ENCODE measurements at places on chromosomes 1 and 21.
A peak's percentile ranks its signal among the peaks of the same experiment; 100 is the strongest.

DNA sequence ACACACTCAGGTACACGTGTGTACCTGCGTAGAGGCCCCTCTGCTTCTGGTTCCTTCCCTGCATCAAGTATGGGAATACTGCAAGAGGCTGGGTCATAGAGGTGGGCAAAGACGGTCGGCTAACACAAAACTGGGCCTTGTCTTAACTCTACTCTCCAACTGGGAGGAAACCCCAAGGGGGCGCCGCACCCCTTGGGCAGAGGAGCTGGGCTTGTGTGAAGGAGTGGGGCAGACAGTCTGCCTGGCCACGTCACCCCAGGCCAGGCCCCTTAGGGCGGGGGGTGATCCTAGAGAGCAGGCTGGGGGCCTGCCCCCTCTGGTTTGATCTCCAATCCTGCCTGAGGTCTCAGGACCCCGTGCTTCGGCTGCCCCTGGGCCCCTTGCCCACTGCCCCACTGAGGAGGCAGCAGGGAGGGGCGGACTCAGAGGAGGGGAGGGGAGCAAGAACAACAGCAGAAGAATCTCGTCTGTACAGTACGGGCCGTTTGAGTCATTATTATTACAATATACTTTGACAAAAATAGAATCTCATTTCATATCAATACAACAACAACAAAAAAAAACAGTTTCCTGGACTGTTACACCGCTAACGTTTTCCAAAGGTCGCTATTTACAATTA, 34.7 kb downstream of the MEF2D start:
- no peak for DNase-seq

GRCh38 chr1:50476800-50477199, 53.6 kb upstream of the DMRTA2 start:
- no peak for DNase-seq

DNA sequence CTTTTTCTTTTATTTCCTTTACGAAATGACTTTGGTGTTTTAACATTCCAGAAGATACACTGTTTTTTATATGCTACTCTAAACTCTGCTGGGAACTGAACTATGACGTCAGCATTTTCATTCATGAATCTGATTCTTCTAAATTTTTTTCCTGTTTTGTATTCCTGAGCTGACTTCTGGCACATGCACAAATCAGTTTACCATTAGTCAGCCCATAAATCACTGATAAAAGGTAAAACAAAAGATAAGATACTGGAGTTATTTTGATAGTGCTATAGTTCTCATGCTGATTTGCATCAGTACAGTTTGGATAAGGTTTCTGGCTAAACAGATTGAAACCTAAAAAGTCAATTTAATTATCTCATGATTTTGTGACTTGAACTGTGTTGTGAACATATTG, 10.4 kb downstream of the CAMTA1 start:
- DNase-seq: no peak

DNA sequence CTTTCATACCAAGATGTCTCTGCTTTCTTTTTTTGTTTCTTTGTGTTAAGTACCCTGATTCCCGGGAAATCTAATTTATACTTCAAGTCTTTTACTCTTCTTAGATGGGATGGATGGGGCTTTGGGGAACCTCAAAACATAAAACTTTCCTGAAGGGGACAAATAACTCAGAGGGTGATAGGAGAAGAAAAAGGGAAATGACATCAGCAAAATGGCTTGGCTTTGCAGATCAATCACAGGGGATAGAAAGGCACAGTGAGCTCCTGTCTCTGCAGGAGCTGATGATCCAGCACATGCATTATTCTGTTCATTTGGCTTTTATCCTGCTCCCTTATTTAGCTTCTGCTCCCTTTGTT, 1.4 kb upstream of the CA14 start:
- DNase-seq: no peak

DNA sequence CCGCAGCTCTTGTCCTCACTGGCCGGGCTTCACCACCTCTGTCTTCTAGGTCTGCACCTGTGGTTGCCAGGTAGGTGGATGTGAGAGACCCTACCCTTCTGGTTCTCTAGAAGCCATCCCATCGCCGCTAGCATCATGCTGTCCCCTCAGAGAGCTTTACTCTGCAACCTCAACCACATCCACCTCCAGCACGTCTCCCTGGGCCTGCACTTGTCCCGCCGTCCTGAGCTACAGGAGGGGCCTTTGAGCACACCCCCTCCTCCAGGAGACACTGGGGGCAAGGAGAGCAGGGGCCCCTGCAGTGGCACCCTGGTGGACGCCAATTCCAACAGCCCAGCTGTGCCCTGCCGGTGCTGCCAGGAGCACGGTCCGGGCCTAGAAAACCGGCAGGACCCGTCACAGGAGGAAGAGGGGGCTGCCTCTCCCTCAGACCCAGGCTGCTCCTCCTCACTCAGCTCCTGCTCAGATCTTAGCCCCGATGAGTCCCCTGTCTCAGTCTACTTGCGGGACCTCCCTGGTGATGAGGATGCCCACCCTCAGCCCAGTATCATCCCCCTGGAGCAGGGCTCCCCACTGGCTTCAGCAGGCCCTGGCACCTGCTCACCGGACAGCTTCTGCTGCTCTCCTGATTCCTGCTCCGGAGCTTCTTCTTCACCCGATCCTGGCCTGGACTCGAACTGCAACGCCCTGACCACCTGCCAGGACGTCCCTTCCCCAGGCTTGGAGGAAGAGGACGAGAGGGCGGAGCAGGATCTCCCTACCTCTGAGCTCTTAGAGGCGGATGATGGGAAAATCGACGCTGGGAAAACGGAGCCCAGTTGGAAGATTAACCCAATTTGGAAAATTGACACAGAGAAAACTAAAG, 1.2 kb downstream of the RUSC1 start:
- no peak for DNase-seq

- DNase-seq: no peak
Measured at GRCh38 chr1:41672641-41673361, 188.3 kb upstream of the EDN2 start.

GRCh38 chr1:37883671-37884070, 24.3 kb upstream of the MTF1 start:
- no peak for DNase-seq

DNA sequence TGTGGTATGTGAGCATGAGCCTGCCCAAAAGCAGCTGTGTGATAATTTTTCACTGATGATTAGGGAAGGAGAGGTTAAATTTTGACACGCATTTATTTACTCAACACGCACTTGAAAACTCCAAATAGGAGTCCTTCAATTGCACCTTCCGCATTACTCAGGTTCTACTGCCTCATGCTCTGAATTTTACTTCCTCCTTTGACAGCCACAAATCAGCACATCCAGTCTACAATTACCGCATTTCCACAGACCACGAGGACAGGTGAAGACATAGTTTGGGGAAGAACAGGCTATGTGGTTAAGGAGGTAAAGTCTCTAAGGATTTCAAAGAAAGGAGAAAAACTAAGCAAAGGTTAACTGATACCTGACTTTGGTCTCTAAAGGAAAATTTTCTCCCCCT, 2.6 kb downstream of the CAPN8 start:
- DNase-seq: no peak

DNA sequence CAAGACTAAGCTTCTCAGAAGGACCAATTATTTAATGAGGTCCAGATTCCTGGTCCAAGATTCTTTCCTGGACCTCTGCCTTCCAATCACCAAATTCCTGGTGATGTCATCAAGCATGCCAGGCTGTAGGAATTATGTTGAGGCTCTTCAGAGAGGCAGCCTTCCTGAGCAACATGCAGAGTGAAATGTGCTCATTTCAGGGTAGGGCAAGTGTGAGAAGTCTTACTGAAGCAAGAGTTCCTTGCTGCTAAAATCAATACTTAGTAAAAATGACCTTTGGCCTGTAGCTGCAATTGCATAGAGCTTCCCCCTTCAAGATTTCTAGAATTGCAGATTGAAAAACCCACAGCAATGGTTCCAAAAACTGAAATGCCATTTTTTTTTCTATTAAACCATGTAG, 31.7 kb upstream of the BCAR3 start:
- no peak for DNase-seq

DNA sequence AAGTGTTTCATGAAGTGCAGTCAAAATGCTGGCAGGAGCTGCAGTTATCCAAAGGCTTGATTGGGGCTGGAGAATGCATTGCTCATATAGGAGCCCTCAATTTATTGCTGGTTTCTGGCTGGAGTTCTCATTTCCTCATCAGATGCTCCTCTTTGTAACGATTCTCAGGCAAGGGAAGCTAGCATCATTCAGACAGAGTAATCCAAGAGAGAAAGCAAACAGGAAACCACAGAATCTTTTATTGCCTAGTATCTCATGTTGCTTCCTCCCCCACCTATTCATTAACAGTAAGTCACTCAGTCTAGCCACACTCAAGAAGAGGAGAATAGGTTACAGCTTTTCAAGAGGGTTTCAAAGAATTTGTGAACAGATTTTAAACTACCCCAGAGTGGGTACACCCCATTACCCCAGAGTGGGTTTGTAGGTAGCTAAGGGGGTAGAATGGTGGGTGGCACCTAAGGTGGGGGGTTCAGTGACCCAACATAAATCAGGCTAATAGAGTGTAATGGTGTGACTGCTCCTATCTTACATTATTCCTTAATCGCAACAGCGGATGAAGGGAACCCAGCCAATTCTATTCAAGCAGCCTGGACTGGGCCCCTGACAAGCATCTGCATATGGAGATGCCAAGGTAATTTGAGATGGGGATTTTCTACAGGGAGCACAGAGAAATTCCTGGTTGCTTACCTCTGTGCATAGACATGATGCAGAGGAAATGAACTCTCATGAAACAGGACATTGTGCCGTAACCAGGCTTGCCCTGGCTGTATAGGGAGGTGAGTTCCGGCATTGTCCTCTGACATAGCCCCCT, 67.1 kb downstream of the KCNJ15 start:
- no peak for DNase-seq

DNA sequence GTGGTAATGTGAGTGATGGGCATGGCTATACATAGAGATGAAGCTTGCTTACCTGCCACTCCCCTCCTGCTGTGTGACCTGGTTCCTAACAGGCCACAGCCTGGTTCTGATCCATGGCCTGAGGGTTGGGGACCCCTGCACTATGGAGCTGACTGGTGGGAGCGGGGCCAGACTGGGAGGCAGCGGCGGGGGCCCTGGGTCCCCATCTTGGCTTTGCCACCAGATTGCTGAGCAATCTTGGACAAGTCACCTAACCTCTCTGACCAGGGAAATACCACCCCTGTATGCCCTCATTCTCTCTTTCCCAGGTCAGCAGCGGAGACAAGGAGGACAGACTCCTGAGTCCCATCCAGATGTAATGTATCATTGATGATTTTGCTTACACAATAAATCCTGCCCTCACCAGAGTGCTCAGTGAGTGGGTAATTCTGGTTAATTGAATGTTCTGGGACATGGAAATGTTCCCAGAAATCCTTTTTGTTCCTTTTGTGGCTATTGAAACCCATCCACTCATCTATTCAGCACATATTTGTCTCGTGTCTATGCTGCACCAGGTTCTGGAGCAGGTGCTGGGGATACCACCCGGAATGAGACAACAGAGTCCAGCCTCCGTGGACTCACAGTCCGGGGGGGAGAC, 4.1 kb upstream of the ARHGEF10L start:
- no peak for DNase-seq

GRCh38 chr1:26408604-26409003, 2.0 kb upstream of the LIN28A start:
- DNase-seq: peak; percentile 68

GRCh38 chr1:64841330-64842065, 96.6 kb downstream of the RAVER2 start:
- no peak for DNase-seq

- DNase-seq: no peak
Measured at GRCh38 chr1:220680085-220680687, 10.0 kb upstream of the C1orf115 start.

GRCh38 chr1:9825093-9826074, 1.6 kb upstream of the CLSTN1 start:
- DNase-seq: peak; percentile 27

GRCh38 chr1:12539705-12540579, 78.1 kb downstream of the DHRS3 start:
- no peak for DNase-seq

DNA sequence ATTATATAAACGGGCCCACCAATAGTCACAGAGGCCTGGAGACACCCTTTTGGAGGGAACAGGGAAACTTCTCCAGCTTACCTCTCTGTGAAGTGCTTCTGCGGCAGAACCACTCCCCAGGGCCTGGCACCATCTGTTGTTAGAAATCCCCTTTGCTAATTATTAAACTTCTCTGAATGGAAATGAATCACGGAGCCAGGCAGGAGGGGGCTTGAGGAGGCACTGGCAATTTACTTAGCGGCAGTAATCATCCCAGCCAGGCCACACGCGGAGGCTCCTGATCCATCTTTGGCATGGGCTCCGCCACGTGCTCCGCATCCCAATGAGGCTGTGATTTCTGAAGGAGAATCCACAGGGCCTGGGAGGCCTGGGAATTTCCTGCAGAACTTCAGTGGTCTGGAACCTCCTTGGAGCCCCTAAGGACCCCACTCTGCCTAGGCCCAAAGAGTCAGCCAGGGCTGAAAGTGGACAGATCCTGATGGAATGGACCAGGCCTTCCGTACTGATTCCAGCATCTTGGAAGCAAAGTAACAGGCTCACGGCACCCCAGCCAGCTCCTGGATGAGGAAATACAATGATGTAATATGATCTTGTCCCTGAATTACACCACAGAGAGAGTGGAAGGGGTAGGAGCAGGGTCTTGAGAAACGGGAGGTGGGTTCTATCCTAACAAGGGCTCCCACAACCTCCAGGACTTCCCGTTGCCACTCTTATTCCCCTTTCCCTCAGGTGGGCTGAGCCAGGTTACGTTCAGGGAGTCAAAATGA, 62.3 kb downstream of the GRIK3 start:
- no peak for DNase-seq

DNA sequence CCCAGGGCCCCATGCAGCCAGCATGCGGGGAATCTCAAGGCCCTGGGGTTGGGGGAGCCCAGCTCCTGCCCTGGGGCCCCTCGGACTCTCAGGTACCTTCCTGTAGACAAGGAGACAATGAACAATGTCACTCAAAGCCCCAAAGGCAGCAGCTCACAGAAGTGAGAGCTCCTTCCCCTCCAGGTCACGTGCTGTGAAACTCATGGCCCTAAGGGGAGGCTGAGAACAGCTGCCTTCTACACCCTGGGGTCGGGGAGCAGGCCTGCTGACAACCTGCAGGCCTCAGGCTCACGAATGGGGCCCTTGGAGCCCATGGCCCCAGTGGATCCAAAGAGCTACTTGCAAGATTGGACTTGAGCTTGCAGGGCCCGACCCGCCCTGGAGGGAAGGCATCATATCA, 3.2 kb downstream of the MEGF6 start:
- DNase-seq: no peak

DNA sequence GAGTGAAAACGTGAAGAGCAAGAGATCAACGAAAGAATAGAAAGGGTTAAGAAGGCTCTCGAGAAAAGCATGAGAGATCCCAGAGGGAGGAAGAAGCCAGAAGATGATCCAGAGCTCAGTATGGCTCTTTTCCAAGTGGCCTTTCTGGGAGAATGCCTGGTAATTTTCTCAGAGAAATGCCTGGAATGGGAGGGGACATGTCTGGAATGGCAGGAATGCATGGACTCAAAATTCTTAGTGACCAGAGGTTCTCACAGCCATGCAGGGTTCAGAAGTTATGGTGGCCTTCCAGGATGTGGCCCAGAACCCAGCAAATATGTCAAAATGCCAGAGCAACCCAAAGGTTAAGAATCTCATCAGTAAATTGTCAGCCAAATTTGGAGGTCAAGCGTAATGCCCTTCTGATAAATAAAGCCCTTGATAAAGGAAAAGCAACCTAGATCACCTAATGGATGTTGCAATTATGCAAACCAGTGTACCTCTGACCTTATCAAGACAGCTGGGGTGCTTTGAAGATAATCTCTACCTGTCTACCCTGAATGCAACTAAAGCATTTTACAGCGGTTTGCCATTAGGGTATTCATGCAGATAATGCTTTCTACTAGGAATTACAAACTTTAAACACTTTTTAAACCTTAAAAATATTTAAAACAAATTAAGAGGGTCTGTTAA, 53.1 kb downstream of the NBPF6 start:
- DNase-seq: no peak

Data from T-helper 1 cell (primary cell).